Hepatocyte (in vitro differentiated cells): ENCODE measurements at places on chromosomes 4 and X. TPM values are rescaled to one million over a fixed set of nuclear protein-coding genes. Genes with fewer than 3 reads are reported as not detected.
A peak's percentile ranks its signal among the peaks of the same experiment; 100 is the strongest.

DNA sequence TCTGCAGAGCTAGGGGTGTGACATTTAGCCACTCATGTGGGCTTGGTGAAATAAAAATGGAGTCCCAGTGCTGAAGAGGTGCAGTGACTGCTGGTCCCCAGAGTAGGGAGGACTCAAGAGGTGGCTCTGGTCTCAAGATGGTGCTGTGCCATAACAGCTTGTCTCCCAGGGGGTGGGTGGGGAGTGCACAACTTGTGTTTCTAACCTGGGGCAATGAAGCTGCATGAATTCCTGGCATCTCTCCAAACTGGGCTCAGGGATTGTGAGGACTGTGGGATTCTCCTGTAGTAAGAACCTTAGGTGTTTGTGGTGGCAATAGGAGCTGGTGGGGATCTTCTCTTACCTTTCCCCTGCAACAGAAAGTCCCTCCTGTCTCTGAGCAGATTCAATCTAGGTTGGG lies 278.9 kb upstream of the SFRP2 start:
- H3K36me3 ChIP-seq: no peaks in the 10 kb centered on the region
- no peaks in the 10 kb centered on the region for H3K27me3 ChIP-seq
- H3K27ac ChIP-seq: no peak overlapping the region
- H3K4me3 ChIP-seq: no peak overlapping the region

DNA sequence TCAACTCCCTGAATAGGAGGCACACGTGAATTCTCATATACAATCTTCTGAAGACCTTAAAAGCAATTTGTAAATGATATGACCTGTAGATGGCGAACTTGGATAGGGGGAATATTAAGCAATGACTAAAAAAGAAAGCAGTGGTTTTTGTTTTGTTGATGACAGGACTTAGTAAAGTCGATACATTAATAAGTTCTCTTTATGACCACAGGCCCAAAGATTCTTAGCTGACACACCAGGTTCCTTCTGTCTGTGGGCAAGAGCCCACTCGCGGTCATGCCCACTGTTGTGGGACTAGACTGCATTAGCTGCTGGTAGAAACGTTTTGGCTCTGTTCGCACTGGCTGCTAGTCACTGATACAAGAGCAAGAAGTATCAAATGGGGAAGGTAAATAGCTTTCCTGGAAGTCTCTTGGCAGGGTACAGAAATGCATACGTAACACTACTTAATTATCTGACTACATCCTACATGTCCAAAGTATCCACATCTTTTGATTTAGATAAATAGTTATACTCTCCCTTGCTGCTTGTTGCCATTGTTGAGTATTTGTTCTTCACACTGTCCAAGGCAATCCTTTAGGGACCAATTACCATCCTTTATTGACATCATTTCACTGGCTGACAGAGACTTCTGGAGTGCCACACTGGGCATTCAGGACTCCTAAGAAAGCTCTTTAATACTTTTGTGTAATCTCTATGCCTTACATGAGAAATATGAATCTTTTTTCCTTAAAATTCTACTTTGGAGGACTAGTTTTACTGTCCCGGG lies 31.0 kb downstream of the ALPK1 start:
- no peak overlapping the region for H3K27ac ChIP-seq
- H3K27me3 ChIP-seq: no peaks in the 10 kb centered on the region
- peak; percentile 56 for DNase-seq
- H3K4me1 ChIP-seq: no peaks in the 10 kb centered on the region
- H3K4me3 ChIP-seq: no peak overlapping the region

DNA sequence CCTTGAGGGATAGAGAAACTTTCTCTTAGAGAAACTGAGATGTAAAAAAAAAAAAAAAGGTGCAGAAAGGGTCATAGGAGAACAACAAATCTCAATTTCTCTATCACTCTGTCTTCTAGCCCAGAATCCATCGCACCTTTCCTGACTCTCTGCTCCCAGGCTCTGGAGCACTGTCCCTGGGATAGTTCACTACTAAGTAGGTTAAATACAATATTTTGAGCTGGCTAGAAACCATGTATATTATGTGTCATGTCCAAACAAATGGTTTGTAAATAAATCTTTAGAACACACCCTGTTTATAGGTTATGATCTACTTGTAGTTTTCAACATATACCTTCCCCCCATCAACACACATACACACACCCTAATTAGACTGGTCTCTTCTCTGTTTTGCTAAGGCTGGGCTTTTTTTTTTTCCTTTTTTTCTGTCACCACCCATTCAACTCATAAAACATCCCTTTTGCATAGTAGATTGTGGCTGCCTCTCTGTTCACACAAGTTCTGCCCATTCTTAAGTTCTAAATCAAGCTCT lies 124.4 kb downstream of the KLHL13 start:
- DNase-seq: no peak
- H3K27ac ChIP-seq: no peak overlapping the region
- no peaks in the 10 kb centered on the region for H3K36me3 ChIP-seq
- no peaks in the 10 kb centered on the region for H3K4me1 ChIP-seq
- no peaks in the 10 kb centered on the region for H3K27me3 ChIP-seq

GRCh38 chr4:184575306-184575705 lies 73.9 kb downstream of the CASP3 start:
- no peaks in the 10 kb centered on the region for H3K27me3 ChIP-seq
- DNase-seq: no peak
- no peaks in the 10 kb centered on the region for H3K4me1 ChIP-seq
- H3K27ac ChIP-seq: no peak overlapping the region

GRIA2 gene
- 1.5 and 4.2 TPM in 2 replicates for total RNA-seq

F8A2 gene
- total RNA-seq: not detected in 2 replicates

- peak; percentile 33 for DNase-seq
- H3K4me3 ChIP-seq: no peak overlapping the region
- H3K27ac ChIP-seq: no peak overlapping the region
- H3K4me1 ChIP-seq: peaks cover 6% of the 10 kb centered on the region
- no peaks in the 10 kb centered on the region for H3K27me3 ChIP-seq
- H3K36me3 ChIP-seq: no peaks in the 10 kb centered on the region
Measured at GRCh38 chrX:134542485-134542884, 82.5 kb downstream of the HPRT1 start.

ART3 gene
- total RNA-seq: 0.90 and 1.0 TPM in 2 replicates

GRCh38 chr4:121227341-121227792 lies 63.2 kb upstream of the TNIP3 start:
- peaks cover 6% of the 10 kb centered on the region for H3K4me1 ChIP-seq
- no peak overlapping the region for H3K4me3 ChIP-seq
- H3K27me3 ChIP-seq: no peaks in the 10 kb centered on the region
- no peak overlapping the region for H3K27ac ChIP-seq
- no peaks in the 10 kb centered on the region for H3K36me3 ChIP-seq
- no peak for DNase-seq

DNA sequence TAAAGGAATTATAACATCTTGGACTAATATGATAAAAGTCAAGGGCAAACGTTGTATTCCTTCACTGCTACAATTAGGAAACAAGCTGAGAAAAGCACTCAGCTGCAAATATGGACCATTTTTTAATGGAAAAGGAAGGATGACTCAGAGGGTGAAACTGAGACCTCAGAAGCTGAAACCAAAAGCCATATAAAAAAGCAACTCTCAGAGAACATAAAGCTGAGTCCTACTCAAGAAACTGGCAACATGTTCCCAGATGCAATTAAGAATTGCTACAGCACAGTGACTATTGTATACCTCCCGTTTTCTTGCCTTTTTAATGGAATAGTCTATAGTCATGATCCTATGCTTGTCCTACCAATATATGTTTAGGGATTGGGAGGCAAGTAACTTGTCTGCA lies 1106.4 kb upstream of the INTU start:
- no peaks in the 10 kb centered on the region for H3K27me3 ChIP-seq
- no peak overlapping the region for H3K27ac ChIP-seq
- H3K4me3 ChIP-seq: no peak overlapping the region
- H3K4me1 ChIP-seq: no peaks in the 10 kb centered on the region

DNA sequence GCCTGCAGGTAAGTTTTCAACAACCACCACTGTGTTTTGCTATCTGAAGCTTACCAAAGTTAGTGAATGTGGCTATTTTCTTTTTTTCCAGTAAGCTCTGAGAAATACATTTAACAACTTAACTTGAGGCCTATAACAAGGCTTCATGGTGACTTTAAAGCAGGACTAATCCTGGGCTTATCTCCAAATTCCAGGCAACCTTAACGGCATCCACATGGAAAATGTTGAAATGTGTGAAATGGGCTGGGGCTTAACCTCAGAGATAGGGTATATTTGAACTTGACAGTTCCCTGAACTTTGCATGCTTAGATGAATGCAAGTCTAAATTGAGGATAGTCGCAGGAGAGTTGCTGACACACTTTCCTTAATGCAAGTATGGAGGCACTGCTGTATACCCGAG lies 539.2 kb downstream of the GALNTL6 start:
- no peaks in the 10 kb centered on the region for H3K27me3 ChIP-seq
- no peak for DNase-seq
- H3K4me3 ChIP-seq: no peak overlapping the region

VGLL1 gene
- total RNA-seq: 4.1 and 4.8 TPM in 2 replicates

DNA sequence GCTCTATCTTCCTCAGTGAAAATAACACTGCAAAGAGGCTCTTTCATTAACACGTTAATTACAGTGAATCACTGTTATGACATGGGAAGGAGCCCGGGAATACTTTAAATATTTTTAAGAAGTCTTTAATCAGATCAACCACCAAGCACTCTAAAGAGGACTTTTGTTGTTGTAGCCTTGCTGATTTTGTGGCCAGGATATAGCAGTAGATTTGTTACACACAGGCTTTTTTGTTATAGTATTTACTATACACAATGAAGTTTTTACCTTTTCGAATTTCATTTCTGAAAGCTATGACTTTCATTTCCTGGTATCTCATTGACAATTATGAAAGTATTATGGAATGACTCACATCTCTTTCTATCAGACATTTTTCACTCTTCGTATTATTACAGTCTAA lies 20.3 kb downstream of the FGF13 start:
- no peak overlapping the region for H3K27ac ChIP-seq
- no peak for DNase-seq
- H3K36me3 ChIP-seq: no peaks in the 10 kb centered on the region
- H3K4me1 ChIP-seq: no peaks in the 10 kb centered on the region
- no peak overlapping the region for H3K4me3 ChIP-seq

GRCh38 chr4:164734484-164734883 lies 19.4 kb upstream of the SMIM31 start:
- no peaks in the 10 kb centered on the region for H3K36me3 ChIP-seq
- no peaks in the 10 kb centered on the region for H3K4me1 ChIP-seq
- H3K27me3 ChIP-seq: no peaks in the 10 kb centered on the region
- no peak overlapping the region for H3K4me3 ChIP-seq

NCAPG gene
- total RNA-seq: 10.4 and 11.9 TPM in 2 replicates

DNA sequence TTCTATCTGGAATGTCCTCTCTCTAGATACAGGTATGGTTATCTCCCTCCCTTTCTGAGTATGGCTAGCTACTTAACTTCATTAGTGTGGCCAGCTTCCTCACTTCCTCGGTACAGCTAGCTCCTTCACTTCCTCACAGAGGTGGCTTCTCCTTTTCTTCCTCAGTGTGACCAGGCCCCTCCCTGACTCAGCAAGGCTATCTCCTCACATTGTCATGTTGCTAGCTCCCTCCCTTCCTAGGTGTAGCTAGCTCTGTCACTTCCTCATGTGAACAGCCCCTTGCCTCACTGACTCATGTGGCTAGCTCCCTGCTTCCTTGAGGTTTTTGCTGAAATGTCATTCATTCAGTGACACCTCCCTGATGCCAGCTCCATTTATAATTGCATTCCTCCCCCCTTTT lies 67.3 kb upstream of the DDIT4L start:
- no peaks in the 10 kb centered on the region for H3K27me3 ChIP-seq
- H3K4me3 ChIP-seq: no peak overlapping the region
- no peaks in the 10 kb centered on the region for H3K36me3 ChIP-seq
- H3K4me1 ChIP-seq: no peaks in the 10 kb centered on the region

DNA sequence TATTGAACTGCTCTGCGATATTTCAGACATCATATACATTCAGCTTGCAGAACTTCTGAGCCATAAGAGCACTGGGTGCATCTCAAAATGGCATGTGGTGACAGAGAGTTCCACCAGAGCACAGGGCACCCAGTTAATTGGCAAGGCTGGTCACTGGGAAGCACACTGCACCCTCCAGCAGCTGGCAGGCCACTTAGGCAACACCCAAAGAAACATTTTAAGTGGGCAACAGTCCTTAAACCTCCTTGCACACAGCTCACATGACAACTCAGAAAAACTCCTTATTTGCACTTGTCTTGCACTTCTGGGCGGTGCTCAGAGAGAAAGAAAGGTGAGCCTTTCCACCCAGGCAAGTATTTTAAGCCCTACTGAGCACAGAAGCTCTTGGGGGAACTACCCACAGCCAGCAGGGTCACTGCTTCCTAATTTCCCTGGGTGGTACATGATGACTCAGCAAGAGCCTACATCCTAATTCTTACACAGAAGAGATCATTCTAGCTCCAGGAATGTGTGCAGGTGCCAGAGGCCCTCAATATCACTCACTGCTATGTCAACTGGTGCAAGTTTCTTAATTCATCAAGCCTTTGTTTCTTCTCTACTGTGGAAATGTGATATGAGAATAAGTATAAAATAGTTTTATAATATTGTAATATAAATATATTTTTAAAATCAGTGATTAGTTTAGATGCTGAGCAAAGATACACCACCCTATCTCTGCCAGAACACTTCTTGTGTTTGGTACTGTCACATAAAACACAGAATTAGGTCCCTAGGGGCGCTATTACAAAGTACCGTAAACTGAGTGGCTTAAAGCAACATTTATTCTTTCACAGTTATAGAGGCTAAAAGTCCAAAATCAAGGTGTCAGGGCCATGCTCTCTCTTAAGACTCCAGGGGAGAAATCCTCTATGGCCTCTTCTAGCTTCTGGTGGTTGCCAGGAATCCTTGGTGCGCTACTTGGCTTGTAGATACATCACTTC lies 155.1 kb upstream of the PPARGC1A start:
- H3K27ac ChIP-seq: no peak overlapping the region
- no peak overlapping the region for H3K4me3 ChIP-seq
- DNase-seq: no peak
- no peaks in the 10 kb centered on the region for H3K4me1 ChIP-seq
- H3K27me3 ChIP-seq: no peaks in the 10 kb centered on the region

F9 gene
- 8.0 and 13.0 TPM in 2 replicates for total RNA-seq

DNA sequence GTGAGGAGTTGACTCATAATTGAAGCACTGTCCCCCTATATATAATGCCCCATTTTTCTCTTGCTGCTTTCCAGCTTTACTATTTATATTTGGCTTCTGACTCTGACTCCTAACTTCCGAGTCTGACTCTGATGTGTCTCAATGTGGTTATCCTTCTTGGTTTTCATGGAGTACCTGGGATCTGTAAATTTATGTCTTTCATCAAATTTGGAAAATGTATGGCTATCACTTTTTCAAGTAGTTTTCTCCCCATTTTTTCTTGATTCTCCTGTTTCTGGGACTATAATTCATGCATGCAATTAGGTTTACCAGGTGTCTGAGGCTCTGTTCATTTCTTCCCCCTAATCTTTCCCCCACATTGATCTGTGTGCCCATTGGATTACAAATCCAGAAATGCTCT lies 156.8 kb upstream of the SFRP2 start:
- peaks cover 4% of the 10 kb centered on the region for H3K4me1 ChIP-seq
- no peak for DNase-seq
- H3K36me3 ChIP-seq: no peaks in the 10 kb centered on the region
- H3K4me3 ChIP-seq: no peak overlapping the region

MGARP gene
- total RNA-seq: 0.90 and 2.0 TPM in 2 replicates
